ENCODE measurements at places on chromosomes 11 and 22.

- no peak for DNase-seq
Measured at GRCh38 chr22:26673486-26673885, 16.1 kb downstream of the MIAT start.

GRCh38 chr11:81380395-81380794 is 1353.3 kb downstream of the FAM181B start:
- DNase-seq, result no peak

GRCh38 chr11:72673943-72674828 is at the start of gene PDE2A:
PDE2A (minus strand) TSS chr11:72674422; CDS start chr11:72674207, 215 bp downstream.
- DNase-seq, result no peak

- DNase-seq, result no peak
Measured at GRCh38 chr11:2362414-2362813, 14.7 kb upstream of the CD81 start.

DNA sequence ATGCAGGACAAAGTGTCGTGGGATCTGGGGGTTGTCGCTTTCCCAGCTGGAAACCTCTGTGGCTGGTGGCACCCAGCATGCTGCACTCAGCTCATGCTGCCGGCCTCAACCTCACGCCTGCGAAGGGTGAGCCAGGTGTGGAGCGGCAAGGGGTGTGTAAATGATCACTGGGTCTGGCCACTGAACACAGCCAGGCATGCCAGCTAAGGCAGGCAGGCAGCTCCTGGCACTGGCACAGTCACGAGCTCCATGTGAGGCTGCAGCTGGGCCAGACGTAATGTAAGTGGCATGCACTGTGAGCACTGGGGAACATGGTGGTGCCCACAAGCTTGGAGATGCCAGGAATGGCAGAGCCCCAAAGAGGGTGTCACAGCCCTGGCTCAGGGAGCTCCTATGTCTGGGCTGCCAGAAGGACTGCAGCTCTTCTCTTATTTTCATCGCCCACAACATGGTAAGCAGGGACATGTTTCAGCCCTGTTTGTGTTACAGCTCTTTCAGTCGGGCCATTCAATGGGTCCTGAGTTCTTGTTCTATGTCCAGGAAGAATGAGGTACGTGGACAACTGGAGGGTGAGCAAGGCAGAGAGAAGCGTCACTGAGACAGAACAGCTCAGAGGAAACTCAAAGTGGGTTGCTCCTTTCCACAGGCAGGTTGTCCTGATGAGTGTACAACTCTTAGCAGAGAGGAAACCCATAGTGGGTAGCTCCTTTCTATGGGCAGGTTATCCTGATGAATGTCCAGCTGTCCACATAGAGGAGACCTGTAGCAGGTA is 403.8 kb downstream of the CNTN5 start:
- DNase-seq, result no peak

GRCh38 chr11:108944471-108945178 is 279.8 kb downstream of the DDX10 start:
- DNase-seq, result no peak

DNA sequence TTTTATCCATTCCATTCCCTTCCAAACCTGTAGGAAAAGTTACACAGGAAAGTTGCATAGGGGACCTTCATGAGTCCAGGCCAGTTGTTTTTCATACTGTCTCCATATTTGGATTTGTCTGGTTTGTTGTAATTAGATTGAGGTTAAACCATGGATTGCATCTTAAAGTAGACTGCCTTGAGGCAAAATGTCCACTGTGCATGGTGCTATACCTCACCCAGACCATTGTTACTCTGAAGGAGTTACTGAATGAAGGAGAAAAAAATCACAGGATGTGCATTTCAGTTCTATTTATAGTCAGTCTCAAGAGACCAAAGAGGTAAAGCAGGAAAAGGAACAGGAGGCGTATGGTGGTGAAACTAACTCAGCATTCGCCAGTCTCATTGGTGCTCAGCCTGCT is 29.6 kb upstream of the L3MBTL2 start:
- DNase-seq, result no peak

GRCh38 chr11:94401773-94402265 is 600 bp upstream of the GPR83 start:
- no peak for DNase-seq

DNA sequence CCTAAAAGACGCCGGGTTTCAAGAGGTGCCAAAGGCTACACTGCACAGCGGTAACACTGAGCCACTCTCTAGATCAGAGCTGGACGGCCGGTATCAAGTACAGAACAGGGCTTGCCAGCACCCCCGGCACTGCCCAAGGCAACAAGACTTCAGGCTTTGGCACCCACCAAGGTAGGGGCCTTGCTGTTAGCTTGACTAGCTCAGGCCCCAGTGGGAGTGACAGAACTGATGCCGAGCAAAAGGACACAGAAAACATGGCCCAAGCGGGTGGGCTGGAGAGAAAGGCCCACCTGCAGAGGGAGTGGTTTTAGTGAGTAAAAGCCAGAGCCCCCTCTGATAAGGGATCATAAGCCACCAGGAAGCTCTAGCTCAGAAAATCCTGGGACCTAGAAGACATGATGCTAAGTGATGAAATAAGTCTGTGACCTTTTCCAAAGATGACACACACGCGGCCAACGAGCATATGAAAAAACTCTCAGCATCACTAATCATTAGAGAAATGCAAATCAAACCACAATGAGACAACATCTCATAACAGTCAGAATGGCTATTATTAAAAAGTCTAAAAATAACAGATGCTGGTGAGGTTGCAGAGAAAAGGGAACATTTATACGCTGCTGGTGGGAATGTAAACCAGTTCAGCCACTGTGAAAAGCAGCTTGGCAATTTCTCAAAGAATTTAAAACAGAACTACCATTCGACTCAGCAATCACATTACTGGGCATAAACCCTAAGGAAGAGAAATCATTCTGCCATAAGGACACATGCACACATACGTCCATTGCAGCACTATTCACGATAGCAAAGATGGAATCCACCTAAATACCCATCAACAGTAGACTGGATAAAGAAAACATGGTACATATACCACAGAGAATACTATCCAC is 12.9 kb downstream of the EHD1 start:
- peak; percentile 76 for DNase-seq

DNA sequence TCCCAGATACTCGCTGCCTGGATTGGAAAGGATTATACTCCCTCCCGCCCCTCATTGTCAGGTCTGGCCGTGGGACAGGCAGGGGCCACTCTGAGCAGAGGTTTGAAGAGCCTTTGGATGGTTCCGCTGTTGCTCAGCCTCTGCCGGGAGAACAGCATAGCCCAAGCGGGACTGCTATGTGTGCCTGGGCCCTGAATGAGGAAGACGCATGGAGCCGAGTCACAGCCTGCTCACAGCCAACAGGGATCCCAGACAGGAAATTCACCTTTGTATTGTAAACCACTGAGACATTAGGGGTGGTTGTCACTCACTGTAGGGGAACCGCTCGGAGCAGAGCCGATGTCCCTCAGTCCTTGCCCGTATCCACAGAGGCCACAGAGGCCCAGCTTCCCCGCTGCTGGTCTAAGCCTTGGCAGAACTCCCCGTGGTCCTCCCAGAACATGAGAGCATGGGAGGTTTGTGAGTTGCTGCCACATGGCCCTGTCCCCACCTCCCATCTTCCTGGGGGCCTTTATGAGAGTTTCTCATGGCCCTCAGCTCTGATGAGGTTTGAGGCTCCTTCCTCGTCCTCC is 10.7 kb upstream of the FAM118A start:
- no peak for DNase-seq

GRCh38 chr11:83157594-83158356 is 844 bp downstream of the PCF11 start:
- peak; percentile 61 for DNase-seq

DNA sequence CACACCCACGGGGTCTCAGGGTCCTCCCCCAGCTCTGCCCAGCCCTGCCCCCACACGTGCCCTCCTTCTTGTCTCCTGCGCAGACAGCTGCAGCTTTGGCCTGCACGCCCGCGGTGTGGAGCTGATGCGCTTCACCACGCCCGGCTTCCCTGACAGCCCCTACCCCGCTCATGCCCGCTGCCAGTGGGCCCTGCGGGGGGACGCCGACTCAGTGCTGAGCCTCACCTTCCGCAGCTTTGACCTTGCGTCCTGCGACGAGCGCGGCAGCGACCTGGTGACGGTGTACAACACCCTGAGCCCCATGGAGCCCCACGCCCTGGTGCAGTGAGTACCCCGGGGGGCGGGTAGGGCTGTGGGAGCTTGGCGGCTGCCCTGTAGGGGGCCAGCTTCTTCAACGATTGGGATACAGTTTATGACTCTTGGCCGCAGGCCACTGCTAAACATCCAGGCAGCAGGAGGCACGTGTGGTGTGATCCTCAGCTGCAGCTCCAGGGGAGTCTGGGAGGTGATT is 30.8 kb downstream of the ST14 start:
- DNase-seq, result no peak

DNA sequence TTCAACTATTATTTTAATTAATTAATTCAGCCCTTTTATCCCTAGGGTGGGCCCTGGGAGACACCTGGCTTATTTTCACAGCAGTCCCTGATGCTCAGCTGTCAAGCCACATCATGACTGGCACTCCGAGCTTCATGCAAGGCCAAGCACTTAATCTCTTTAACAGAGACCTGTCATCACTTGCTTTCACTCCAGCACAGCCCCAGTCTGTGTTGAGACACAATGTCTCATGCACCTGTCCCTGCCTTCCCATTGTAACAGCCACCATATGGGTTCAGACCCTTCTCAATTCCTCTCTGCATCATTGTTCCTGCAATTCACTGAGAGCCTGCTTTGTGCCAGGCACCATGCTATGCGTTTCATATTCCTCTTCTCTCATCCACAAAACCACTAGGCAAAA is 222.2 kb upstream of the TENM4 start:
- no peak for DNase-seq

GRCh38 chr22:17085277-17086181 is 729 bp downstream of the IL17RA start:
- no peak for DNase-seq

DNA sequence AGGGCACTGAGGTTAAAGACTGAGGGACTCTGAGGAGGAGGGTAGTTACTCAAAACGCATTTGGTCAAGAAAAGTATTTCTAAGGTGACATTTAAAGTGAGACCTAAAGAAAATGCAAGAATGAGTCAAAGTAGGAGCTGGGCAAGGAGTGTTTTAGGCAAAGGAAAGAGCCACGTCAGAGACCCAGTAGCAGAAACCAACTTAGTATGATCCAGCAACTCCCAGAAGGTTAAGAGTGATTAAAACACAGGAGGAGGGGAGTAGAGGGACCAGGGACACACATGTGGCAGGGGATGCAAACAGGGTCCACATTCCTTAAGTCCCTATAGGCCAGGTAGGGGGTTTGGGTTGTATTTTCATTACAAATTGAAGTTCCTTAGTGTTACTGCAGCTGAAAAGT is 24.3 kb upstream of the CCDC34 start:
- no peak for DNase-seq

DNA sequence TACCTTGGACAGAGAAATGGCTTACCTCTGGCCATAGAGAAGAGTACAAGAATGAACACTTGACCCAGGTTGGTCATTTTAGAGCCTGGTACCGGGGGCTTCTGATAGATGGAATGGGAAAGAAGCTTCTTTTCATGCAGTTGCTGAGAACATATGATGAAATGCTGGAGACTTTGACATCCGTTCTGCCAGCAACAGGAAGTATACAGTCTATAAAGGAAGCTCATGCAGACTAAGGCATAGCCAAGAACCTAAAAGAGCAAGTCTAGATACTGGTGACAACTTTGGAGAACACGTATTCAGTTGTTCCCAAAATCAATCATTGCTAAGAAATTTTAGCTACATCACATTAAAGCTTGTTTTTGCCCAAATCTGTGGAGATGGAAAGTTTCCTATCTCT is 894.6 kb downstream of the METTL15 start:
- DNase-seq, result no peak

- no peak for DNase-seq
Measured at GRCh38 chr11:2321311-2321683, 19.5 kb downstream of the TSPAN32 start.

GRCh38 chr11:120068114-120068573 is 69.8 kb downstream of the TRIM29 start:
- DNase-seq, result peak; percentile 83

- DNase-seq, result no peak
Measured at GRCh38 chr22:41968601-41969000, 642 bp upstream of the SEPTIN3 start.

GRCh38 chr11:19160847-19161246 is 40.9 kb downstream of the CSRP3 start:
- no peak for DNase-seq

- DNase-seq, result no peak
Measured at GRCh38 chr22:49600468-49600867, 227.2 kb downstream of the BRD1 start.

GRCh38 chr11:1258401-1259075 is 35.7 kb downstream of the MUC5B start:
- DNase-seq, result no peak

DNA sequence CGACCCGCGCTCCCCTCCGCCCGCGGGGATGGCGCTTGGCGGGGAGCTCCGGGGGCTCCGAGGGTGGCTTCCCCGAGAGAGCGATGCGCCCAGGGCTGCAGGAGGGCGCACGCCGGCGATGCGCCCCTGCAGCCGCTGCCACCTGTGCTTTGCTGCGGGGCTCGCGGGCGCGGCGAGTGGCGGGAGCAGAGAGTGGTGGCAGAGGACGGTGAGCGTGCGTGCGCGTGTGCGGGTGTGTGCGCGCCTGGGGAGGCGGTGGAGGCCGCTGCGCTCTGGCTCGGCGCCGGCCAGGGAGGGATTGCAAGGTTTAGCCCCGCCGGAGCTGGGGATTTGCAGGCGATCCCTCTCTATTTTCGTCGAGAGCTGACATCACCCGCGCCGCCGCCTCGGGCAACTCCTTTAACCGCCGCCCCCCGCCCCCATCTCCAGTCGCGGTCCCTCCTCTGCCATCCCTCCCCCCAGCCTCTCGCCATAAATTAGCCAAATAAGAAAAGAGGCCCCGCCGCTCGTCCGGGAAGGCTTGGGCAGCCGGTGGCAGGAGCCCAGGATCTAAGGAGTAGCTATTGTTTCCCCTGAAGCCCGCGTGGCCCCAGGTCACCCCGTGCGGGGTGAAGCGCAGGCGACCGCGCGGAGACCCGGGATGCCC is at the start of gene SLC1A2:
SLC1A2 (minus strand) TSS at position 375 of the 646 bp plus-strand sequence. CDS start 592 bp downstream, outside the sequence.
- DNase-seq, result no peak

- DNase-seq, result peak; percentile 57
Measured at GRCh38 chr11:62555464-62556107, 9.0 kb upstream of the AHNAK start.

DNA sequence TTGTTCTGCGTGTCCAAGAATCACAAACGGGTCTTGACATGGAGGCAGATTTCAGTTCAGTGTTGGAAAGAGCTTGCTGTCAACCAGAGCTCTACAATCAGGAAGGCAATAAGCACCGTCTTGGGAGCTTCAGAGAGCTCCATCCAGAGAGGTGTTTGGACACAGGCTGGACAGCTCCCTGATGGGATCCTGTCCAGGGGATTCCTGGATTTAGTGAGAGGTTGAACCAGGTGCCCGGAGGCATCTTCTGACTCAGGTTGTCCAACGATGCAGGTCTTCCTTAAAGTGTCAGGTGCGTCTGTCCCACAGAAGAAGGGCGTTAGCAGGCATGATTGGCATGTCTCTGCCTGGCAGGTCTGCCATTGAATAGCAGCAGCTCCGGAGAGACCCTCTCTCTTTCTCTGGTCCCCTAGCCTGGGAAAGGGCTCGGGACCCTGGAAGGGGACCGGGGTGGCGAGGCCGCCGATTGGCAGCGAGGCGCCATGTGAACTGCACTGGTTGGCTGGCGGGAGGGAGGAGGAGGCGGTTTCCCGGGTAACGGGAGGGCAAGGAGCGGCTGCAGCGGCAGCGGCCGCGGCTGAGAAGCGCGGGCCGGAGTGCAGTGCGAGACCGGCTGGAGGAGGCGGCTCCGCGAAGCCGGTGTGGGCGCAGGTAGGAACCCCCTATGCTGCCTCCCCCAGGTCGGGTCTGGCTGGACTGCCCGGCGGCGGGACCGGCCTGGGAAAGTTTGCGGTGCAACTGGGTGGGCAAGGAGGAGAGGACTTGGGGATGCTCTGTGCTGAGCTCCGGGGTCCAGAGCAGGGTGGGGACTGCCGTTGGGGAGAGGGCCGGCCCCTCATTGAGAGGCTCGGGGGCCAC is 104.1 kb upstream of the E2F8 start:
- DNase-seq, result peak; percentile 22
